T-helper 17 cell (primary cell): ENCODE measurements at places on chromosomes 6 and 20.

- peak; percentile 28 for DNase-seq
- H3K4me3 ChIP-seq, result peak overlapping the region; percentile 86
- H3K27ac ChIP-seq, result peak overlapping the region; percentile 70
Observed at GRCh38 chr20:25987073-25987927, 290.6 kb upstream of the ZNF337 start.

GRCh38 chr20:63873477-63873971 lies 8.5 kb downstream of the TPD52L2 start:
- no peak for DNase-seq
- peaks cover 7% of the 10 kb centered on the region for H3K4me1 ChIP-seq
- H3K4me3 ChIP-seq, result no peak overlapping the region
- H3K36me3 ChIP-seq, result no peaks in the 10 kb centered on the region

GRCh38 chr20:22502731-22503191 lies 81.6 kb downstream of the FOXA2 start:
- no peaks in the 10 kb centered on the region for H3K4me1 ChIP-seq
- no peak overlapping the region for H3K4me3 ChIP-seq
- H3K27ac ChIP-seq, result no peak overlapping the region
- no peaks in the 10 kb centered on the region for H3K36me3 ChIP-seq

GRCh38 chr6:90028995-90029635 lies 134.8 kb downstream of the GJA10 start:
- H3K4me1 ChIP-seq, result peaks cover 50% of the 10 kb centered on the region
- H3K27ac ChIP-seq, result peak overlapping the region; percentile 77
- DNase-seq, result no peak
- no peaks in the 10 kb centered on the region for H3K27me3 ChIP-seq

GRCh38 chr20:31860390-31861134 lies 9.8 kb downstream of the DUSP15 start:
- no peak for DNase-seq
- peak overlapping the region; percentile 69 for H3K4me3 ChIP-seq
- peaks cover 15% of the 10 kb centered on the region for H3K4me1 ChIP-seq
- H3K36me3 ChIP-seq, result no peaks in the 10 kb centered on the region

GRCh38 chr6:27604986-27605385 lies 132.1 kb upstream of the ZNF184 start:
- no peak overlapping the region for H3K4me3 ChIP-seq
- peaks cover 9% of the 10 kb centered on the region for H3K4me1 ChIP-seq
- peaks cover 2% of the 10 kb centered on the region for H3K36me3 ChIP-seq

GRCh38 chr6:144162977-144163376 lies 12.7 kb downstream of the STX11 start:
- H3K27ac ChIP-seq, result no peak overlapping the region
- H3K4me1 ChIP-seq, result peaks cover 13% of the 10 kb centered on the region
- H3K36me3 ChIP-seq, result peaks cover 4% of the 10 kb centered on the region
- H3K27me3 ChIP-seq, result no peaks in the 10 kb centered on the region
- H3K4me3 ChIP-seq, result no peak overlapping the region

DNA sequence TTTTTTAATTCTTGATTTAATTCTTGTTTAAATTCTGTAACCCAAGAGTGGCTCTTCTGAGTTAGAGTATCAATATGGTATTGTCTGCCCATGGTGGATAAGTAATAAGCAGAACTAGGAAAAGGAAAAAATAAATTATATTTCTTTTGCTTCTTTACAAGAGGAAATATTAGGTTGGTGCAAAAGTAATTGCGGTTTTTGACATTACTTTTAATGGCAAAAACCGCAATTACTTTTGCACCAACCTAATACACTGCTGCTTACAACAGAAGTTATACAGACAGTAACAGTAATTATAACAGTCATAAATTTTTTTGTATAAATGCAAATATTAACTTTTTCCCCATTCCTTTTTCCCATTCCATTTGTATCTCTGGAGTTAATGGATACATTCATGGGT lies 65.6 kb downstream of the HS3ST5 start:
- peaks cover 16% of the 10 kb centered on the region for H3K27me3 ChIP-seq
- H3K27ac ChIP-seq, result no peak overlapping the region
- no peaks in the 10 kb centered on the region for H3K36me3 ChIP-seq
- DNase-seq, result no peak

DNA sequence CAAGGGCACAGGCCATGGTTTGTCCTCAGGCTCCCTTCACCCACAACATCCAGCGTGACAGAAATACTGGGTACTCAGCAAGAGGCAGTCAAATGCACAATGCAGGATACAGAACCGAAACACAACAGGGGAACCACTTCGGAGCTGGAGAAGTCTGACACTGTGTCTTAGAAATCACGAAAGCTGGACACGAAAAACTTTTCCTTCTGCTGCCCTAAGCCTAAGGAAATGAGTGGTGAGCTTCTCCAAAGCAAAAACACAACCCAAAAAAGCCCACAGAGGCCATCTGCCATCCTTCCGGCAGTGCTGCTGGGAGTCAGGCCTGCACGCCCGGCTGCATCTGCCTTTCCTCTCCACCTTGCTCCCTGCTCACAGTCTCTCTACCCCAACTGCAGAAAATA lies 106.3 kb downstream of the SLC23A2 start:
- peaks cover 23% of the 10 kb centered on the region for H3K4me1 ChIP-seq
- peak overlapping the region; percentile 14 for H3K27ac ChIP-seq
- no peaks in the 10 kb centered on the region for H3K27me3 ChIP-seq
- peaks cover 8% of the 10 kb centered on the region for H3K36me3 ChIP-seq
- DNase-seq, result no peak

- H3K27me3 ChIP-seq, result no peaks in the 10 kb centered on the region
- peaks cover 3% of the 10 kb centered on the region for H3K4me1 ChIP-seq
- H3K4me3 ChIP-seq, result no peak overlapping the region
- DNase-seq, result no peak
- H3K36me3 ChIP-seq, result peaks cover 5% of the 10 kb centered on the region
- no peak overlapping the region for H3K27ac ChIP-seq
Observed at GRCh38 chr6:132458887-132459604, 53.9 kb downstream of the STX7 start.

- H3K27me3 ChIP-seq, result peaks cover 11% of the 10 kb centered on the region
- H3K36me3 ChIP-seq, result no peaks in the 10 kb centered on the region
- no peak for DNase-seq
- H3K27ac ChIP-seq, result no peak overlapping the region
- peaks cover 5% of the 10 kb centered on the region for H3K4me1 ChIP-seq
Observed at GRCh38 chr20:2280082-2280481, 15.7 kb upstream of the TGM3 start.

DNA sequence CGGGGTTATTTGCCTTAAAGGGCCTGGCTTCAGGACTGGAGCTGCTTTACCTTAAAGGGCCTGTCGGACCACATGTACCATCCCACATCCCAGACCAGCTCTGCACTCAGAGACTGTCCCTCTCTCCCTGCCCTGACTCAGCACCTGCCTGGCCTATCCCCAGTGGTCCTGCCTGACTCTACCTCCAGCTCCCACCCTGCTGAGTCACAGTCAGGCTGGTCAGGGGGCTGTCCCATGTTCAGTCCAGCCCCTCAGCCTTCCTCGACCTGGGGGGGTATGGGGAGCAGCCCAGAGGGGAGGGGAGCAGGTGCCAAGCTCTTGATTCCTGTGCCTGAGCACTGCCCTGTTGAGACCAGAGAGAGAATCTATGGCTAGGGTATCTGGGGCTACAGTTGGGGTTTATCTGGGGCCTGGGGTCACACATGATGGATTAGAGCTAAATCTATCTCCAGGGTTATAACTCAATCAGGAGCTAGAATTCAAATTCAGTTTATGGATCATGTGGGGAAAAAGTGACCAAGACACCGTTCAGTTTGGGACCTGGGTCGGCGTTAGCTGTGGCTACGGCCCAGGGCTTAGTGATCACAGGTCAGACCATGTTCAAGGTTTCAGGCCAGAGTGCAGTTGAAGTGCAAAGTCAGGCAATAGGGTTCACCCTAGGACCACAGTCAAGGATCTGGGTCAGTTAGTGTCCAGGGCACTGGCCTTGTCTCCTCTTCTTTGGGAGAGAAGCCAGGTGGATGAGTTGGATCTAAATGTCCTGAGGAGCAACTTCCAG lies 9.4 kb upstream of the TRIB3 start:
- no peak overlapping the region for H3K27ac ChIP-seq
- peaks cover 19% of the 10 kb centered on the region for H3K4me1 ChIP-seq

DNA sequence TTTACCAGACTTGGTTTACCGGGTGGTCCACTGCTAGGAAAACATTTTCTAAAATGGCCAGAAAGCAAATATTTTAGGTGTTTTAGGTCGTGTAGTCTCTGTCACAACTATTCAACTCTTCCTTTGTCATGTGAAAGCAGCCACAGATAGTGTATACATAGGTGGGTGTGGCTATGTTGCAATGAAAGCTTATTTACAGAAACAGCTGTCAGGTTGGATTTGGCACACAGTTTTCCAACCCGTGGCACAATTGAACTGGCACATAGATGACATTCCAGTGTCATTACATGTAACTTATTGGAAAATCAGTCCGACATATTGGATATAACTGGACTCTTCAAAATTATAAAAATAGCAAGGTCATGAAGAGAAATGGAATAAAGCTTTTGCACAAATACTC lies 68.9 kb upstream of the KCNQ5 start:
- no peak for DNase-seq
- H3K4me1 ChIP-seq, result no peaks in the 10 kb centered on the region
- no peak overlapping the region for H3K27ac ChIP-seq
- no peak overlapping the region for H3K4me3 ChIP-seq
- no peaks in the 10 kb centered on the region for H3K36me3 ChIP-seq

- H3K27me3 ChIP-seq, result no peaks in the 10 kb centered on the region
- H3K36me3 ChIP-seq, result no peaks in the 10 kb centered on the region
- H3K4me3 ChIP-seq, result no peak overlapping the region
- no peak overlapping the region for H3K27ac ChIP-seq
Observed at GRCh38 chr20:4956200-4956810, 45.0 kb downstream of the SLC23A2 start.

- H3K36me3 ChIP-seq, result peaks cover 6% of the 10 kb centered on the region
- peaks cover 19% of the 10 kb centered on the region for H3K27me3 ChIP-seq
- peaks cover 20% of the 10 kb centered on the region for H3K4me1 ChIP-seq
- H3K27ac ChIP-seq, result no peak overlapping the region
Observed at GRCh38 chr6:107653183-107653580, 163.3 kb downstream of the SOBP start.

DNA sequence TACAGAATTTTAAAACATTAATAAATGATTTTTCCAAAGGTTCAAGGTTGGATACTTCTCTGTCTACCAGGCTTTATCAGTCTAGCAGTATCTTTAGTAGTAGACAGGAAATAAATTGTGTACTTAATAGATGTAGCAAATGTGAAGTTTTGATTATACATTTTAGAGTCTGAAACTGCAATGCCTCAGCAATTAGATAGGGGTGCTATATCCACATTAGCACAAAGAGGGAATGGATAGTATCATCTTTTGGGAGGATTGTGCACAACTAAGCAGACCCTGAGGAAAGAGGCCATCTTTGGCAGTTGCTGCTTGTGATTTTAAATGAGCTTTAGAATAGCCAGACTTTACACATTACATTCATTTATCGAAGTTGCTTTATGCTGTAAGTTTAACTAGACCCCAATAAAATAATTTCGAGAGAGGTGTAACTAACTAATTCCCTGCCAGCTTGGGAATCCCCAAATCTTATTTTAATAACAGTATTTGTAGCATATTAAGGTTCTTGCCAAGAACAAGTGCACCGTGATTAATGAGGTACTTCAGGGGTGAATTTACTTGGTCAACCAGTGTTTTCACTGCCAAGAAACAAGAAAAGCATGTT lies 2.8 kb downstream of the KCNQ5 start:
- H3K27me3 ChIP-seq, result peaks cover 31% of the 10 kb centered on the region
- H3K4me1 ChIP-seq, result peaks cover 24% of the 10 kb centered on the region
- peaks cover 4% of the 10 kb centered on the region for H3K36me3 ChIP-seq
- DNase-seq, result no peak

DNA sequence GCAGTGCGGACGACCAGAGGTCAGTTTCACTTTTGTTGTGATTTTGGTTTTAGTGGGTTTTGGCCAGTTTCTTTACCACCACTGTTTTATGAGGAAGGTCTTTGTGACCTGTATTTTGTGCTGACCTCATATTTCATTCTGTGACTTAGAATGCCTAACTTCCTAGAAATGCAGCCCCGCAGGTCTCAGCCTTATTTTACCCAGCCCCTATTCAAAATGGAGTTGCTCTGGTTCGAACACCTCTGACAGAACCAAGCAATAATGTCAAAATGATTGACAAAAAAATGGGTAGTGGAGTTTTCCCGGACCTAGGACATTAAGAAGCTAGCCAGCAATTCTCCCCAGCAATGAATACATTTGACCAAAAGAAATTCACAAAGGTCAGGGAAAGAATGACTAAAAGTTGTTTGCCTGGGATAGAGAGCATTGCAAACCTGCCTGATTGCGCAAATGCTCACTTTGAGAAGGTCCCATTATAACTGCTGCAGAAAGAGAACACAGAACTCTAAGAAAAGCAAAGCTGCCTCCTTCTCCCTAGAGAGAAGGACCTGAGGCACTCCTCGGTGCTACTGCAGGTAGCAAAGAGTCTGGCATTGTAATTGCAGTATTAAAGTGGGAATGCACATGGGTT lies 288.8 kb downstream of the ADGB start:
- no peaks in the 10 kb centered on the region for H3K36me3 ChIP-seq
- no peaks in the 10 kb centered on the region for H3K4me1 ChIP-seq
- no peaks in the 10 kb centered on the region for H3K27me3 ChIP-seq
- DNase-seq, result no peak
- H3K27ac ChIP-seq, result no peak overlapping the region

- no peak for DNase-seq
- H3K27ac ChIP-seq, result no peak overlapping the region
- no peaks in the 10 kb centered on the region for H3K4me1 ChIP-seq
- H3K4me3 ChIP-seq, result no peak overlapping the region
- no peaks in the 10 kb centered on the region for H3K27me3 ChIP-seq
- H3K36me3 ChIP-seq, result no peaks in the 10 kb centered on the region
Observed at GRCh38 chr20:16167423-16168130, 405.7 kb downstream of the KIF16B start.

DNA sequence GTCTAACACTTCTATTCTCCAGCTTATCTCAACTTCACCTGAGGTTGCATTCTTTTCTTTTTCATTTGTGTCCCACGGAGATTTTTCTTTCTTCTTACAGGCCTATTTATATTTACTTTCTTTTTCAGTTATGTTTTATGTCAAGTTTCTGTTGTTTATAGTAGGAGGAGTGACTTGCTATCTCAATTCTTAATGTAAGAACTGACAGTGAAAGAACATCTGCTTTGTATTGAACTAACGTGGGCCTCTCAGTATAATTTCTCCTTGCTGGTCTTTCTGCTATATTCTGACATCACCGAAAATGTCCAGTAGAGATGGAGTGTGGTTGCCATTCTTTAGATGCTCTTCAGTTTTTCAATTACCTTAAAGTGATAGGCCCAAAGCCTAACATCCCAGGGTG lies 521.7 kb downstream of the EPM2A start:
- H3K36me3 ChIP-seq, result no peaks in the 10 kb centered on the region
- peaks cover 5% of the 10 kb centered on the region for H3K4me1 ChIP-seq
- H3K27ac ChIP-seq, result no peak overlapping the region

GRCh38 chr6:159168536-159169192 lies 536 bp upstream of the FNDC1 start:
- H3K36me3 ChIP-seq, result peaks cover 3% of the 10 kb centered on the region
- peak overlapping the region; percentile 89 for H3K4me3 ChIP-seq
- peak overlapping the region; percentile 37 for H3K27ac ChIP-seq
- H3K4me1 ChIP-seq, result peaks cover 19% of the 10 kb centered on the region
- DNase-seq, result no peak

GRCh38 chr20:34131491-34131890 lies 19.4 kb upstream of the EIF2S2 start:
- H3K4me1 ChIP-seq, result peaks cover 5% of the 10 kb centered on the region
- no peak overlapping the region for H3K4me3 ChIP-seq
- H3K27me3 ChIP-seq, result peaks cover 27% of the 10 kb centered on the region
- no peak for DNase-seq
- no peaks in the 10 kb centered on the region for H3K36me3 ChIP-seq
- no peak overlapping the region for H3K27ac ChIP-seq
